ENCODE measurements at places on chromosomes 1 and 21. TPM values are rescaled to one million over a fixed set of nuclear protein-coding genes. Genes with fewer than 3 reads are reported as not detected.

DNA sequence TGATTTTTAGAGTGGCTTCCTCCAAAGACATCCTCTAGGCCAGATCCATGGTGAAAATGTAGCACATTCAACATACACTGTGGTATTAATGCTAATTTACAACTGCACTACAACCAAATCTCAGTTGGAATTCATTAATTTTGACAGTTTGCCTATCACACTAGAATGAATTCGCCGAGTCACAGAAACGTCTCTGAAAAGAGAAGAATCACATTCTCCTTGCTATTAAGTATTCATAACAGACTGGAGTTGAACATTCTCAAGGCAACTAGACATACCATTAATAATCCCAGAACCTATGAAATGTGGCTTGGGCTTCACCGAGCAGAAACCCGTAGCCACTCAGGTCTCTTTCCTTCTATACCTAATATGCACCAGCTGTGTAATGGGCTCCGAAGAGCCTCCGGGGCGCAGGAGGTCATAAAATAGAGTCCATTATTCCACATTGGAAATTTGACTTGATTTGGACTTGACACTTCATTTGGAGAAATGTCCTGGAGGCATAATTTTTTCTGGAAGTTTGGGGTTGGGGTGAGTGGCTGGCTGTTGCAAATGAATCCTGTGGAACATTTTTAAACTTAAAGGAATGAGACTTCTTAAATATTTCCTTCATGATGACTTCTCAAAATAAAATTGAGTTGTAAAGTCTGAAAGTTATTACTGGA lies 117.1 kb downstream of the DSCAM start:
- H3K4me3 ChIP-seq: no peak overlapping the region
- H3K27ac ChIP-seq: no peak overlapping the region
- H3K4me1 ChIP-seq: no peaks in the 10 kb centered on the region
- DNase-seq: no peak

GRCh38 chr1:23571465-23571864 lies 12.2 kb upstream of the ID3 start:
- H3K4me1 ChIP-seq: peaks cover 1% of the 10 kb centered on the region
- no peaks in the 10 kb centered on the region for H3K36me3 ChIP-seq
- DNase-seq: no peak
- no peak overlapping the region for H3K27ac ChIP-seq
- H3K4me3 ChIP-seq: no peak overlapping the region

DNA sequence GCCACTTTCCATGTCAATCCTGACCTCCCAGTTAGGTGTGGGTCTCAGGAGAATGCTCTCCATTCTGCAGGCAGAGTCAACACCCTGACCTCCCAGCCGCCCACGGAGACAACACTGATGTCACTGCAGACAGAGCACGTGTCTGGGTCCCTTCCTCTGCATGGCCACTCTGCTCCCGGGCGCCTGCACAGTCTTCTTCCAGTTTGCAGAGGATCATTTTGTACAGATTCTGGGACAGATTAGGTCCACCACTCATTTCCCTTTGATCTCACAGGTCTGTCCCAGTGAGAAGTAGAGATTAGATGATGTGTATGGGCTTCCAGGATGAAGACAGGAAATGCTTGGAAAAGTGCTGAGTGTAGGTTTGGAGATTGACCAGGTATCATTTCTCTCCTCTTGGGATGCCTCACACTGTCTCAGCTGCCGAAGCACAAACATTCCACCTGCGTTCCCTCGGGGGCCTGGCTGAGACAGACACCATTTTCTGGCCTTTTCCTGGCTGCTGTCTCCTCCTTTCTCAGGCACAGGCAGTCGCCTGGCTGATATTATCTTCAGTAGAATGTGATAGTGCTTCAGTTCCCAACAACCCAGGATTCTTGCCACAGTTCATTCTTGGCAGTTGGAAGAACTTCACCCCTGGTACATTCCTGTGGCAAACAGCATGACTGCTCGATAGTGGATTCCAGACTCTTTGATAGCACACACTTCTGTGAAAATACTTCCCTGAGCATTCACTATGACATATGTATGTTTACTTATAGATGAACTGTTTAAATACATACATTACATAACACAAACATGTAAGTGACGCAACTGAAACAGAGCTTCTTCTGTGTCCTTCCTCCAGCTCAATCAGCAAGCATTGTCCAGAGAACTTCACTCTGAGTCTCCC lies 7.9 kb downstream of the MYBPHL start:
- H3K27me3 ChIP-seq: no peaks in the 10 kb centered on the region
- H3K4me1 ChIP-seq: no peaks in the 10 kb centered on the region
- H3K36me3 ChIP-seq: no peaks in the 10 kb centered on the region
- no peak overlapping the region for H3K4me3 ChIP-seq
- DNase-seq: no peak
- peak overlapping the region; percentile 42 for H3K27ac ChIP-seq

DNA sequence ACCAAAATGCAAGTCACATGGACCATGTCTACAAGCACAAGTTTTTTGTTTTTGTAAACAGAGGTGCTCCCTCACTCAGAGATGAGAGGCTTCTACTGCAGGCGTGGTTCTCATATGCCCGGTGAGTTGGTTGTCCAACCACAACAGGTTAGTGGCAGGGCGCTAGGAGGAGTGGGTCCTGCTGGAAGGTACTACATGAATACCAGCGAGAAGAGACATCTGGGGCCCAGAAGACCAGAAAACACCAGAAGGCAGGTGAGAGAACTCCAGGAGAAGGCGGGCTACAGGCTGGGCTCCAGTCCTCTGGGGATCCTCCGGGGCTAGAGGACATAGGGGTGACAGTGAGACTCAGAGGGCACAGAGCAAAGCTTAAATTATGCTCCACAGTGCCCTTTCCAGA lies 366.5 kb downstream of the MATN1 start:
- no peak for DNase-seq
- no peaks in the 10 kb centered on the region for H3K36me3 ChIP-seq
- H3K27ac ChIP-seq: no peak overlapping the region
- H3K4me3 ChIP-seq: no peak overlapping the region
- H3K4me1 ChIP-seq: no peaks in the 10 kb centered on the region
- no peaks in the 10 kb centered on the region for H3K27me3 ChIP-seq

DNA sequence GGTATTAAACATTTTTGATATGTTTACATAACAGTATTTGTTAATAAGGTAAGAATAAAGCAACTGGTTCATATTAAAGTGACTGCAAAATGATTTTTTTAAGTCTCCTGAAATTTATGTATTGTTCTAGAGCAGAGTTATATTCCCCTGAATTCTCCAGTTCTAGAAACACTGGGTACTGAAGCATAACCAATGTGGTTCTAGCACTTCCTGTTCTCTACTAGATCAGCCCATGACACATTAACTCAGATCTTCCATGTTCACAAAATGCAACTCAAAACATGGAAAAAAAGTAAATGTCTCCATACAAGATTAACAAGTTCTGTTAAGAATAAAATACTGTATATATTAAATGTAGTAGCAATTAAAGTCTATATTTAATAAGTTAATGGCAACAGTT lies 3.9 kb downstream of the NEGR1 start:
- H3K36me3 ChIP-seq: no peaks in the 10 kb centered on the region
- no peak for DNase-seq
- no peaks in the 10 kb centered on the region for H3K27me3 ChIP-seq
- H3K4me3 ChIP-seq: no peak overlapping the region

GRCh38 chr1:16393570-16394521 lies 26.8 kb downstream of the SZRD1 start:
- peaks cover 19% of the 10 kb centered on the region for H3K4me1 ChIP-seq
- H3K4me3 ChIP-seq: no peak overlapping the region
- DNase-seq: no peak
- H3K36me3 ChIP-seq: peaks cover 13% of the 10 kb centered on the region
- no peaks in the 10 kb centered on the region for H3K27me3 ChIP-seq

Gene DMBX1
- not detected for polyA plus RNA-seq

DNA sequence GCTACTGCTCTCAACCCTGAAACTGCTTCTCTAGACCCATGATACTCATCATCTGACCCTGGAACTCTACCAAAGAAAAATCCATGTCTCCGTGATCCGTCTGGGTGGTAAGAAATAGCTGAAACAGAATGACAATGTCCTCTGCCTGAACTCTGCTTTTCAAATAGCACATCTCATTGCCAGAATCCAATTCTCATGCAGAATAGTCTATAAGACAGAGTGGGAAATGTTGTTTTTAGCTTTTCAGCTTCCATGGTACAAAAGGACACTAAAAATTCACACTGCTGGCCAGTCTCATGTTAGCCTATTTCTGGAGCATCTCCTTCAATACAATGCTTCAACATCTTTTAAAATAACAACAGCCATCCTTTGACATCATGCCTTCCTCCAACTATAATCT lies 1355.8 kb upstream of the PRMT6 start:
- H3K27ac ChIP-seq: no peak overlapping the region
- H3K4me3 ChIP-seq: no peak overlapping the region
- H3K27me3 ChIP-seq: no peaks in the 10 kb centered on the region
- no peak for DNase-seq
- H3K4me1 ChIP-seq: no peaks in the 10 kb centered on the region

DNA sequence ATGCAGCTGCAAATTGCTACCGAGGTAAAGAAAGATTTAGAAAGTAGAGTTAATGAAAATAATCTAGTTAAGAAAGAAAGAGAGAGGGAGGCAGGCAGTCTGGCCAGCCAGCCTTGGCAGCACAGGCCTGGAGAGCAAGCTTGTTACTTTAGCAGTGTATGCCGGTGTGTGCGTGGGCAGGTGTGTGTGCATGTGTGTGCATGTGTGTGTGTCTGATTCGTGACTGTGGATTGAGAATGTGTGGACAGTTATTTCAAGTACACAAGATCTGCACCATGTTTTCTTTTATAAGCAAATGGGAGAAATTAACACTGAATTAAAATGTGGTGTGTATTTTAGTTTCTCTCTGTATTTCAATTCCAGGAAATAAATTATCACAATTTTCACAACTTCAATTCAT lies 211.6 kb downstream of the DSCAM start:
- H3K27ac ChIP-seq: no peak overlapping the region
- H3K4me1 ChIP-seq: no peaks in the 10 kb centered on the region
- H3K4me3 ChIP-seq: no peak overlapping the region

GRCh38 chr21:29298348-29299045 lies at the start of gene BACH1:
TSS of gene BACH1 (plus strand) at chr21:29298922. CDS start at chr21:29321281, 22,359 bp downstream.
- no peaks in the 10 kb centered on the region for H3K36me3 ChIP-seq
- H3K27me3 ChIP-seq: no peaks in the 10 kb centered on the region
- H3K4me1 ChIP-seq: peaks cover 19% of the 10 kb centered on the region
- H3K4me3 ChIP-seq: peak within 1 kb of the TSS; percentile 85

- H3K27ac ChIP-seq: no peak overlapping the region
- peaks cover 11% of the 10 kb centered on the region for H3K4me1 ChIP-seq
- H3K36me3 ChIP-seq: no peaks in the 10 kb centered on the region
- H3K4me3 ChIP-seq: peak overlapping the region; percentile 37
- DNase-seq: peak; percentile 31
- H3K27me3 ChIP-seq: peaks cover 45% of the 10 kb centered on the region
Measured at GRCh38 chr1:34163792-34164731, 968 bp downstream of the CSMD2 start.

Gene S100B
- 2.6 TPM for polyA plus RNA-seq

- DNase-seq: no peak
- H3K27ac ChIP-seq: no peak overlapping the region
- no peak overlapping the region for H3K4me3 ChIP-seq
- no peaks in the 10 kb centered on the region for H3K4me1 ChIP-seq
- H3K36me3 ChIP-seq: no peaks in the 10 kb centered on the region
Measured at GRCh38 chr1:52641307-52641706, 8.3 kb downstream of the SHISAL2A start.
